GM12878 (cell line): ENCODE measurements at places on chromosomes 5 and 9.

DNA sequence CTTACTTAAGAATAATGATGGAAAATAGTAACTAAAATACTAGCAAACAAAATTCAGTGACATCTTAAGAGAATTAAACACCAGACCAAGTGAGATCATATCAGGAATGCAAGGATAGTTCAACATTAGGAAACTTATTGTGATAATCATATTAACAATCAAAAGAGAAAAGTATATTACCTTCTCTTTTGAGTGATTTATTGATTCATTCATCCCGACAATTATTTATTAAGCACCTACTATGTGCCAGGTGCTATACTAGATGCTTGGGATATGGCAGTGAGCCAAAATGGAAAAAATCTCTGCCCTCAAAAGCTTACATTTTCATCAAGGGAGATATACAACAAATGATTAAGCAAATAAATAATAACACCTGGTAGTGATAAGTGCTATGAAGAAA lies 23.7 kb upstream of the PURA start:
- no peak for DNase-seq

DNA sequence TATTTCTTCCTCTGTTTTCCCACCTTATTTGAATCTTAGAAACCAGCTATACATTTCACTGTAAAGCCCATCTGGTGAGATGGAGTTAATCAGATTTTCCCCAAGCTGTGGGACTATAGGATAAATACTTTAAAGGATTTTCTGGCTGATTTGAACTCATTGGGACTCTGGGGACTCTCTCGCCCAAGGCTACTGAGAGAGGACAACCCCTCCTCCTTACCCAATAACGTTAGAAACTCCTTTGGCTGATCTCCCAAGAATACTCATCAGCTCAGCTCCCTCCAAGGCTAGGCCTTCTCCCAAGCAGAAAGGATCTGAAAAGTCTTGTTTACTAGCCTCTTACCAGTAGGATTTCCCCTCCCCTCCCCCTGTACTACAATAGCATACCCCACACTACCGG lies 1.5 kb upstream of the GLRA1 start:
- DNase-seq = no peak

DNA sequence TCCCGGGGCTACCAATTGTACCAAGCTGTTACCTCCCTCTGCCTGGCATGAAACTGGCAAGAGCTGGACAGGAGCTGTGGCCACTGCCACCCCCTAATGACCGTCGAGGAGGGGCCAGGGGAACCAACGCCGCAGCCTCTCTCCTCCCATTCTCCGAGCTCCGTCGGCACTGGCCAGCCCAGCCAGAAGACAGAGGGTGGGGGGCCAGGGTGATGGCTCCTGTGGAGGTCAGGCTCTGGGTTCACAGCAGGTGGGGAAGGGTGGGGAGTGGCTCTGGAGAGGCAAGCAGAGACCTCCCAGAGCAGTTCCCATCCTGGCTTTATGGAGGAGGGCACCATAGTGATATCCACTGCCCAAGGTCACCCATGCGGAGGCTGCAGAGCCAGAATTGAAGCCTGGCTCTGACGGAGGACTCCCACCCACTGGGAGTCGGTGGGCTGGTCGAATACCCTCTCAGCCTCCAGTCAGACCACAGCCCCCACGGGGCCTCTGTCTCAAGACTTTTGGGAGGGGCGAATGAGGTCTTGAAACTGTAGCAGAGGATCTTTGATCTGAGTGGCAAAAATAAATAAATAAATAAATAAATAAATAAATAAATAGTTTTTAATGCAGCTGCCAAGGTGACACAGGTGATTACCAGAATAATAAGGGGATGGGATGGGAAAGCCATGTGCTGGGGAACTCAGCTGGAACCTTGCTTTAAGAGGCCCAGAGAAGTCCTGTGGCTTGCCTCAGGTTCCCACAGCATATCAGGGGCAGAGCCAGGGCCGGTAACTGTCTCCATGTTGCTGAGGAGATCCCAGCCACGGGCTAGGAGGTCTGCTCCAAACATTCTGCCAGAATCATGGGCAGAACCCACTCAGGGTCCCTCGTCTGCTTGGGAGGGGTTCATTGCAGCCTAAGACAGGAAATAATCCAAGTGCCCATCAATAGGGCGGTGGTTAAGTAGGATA lies 42.5 kb upstream of the NEURL1B start:
- no peak for DNase-seq

GRCh38 chr9:86580688-86581087 lies 226.5 kb upstream of the TUT7 start:
- DNase-seq = no peak

GRCh38 chr5:181243018-181243563 lies 615 bp downstream of the RACK1 start:
- DNase-seq = no peak

DNA sequence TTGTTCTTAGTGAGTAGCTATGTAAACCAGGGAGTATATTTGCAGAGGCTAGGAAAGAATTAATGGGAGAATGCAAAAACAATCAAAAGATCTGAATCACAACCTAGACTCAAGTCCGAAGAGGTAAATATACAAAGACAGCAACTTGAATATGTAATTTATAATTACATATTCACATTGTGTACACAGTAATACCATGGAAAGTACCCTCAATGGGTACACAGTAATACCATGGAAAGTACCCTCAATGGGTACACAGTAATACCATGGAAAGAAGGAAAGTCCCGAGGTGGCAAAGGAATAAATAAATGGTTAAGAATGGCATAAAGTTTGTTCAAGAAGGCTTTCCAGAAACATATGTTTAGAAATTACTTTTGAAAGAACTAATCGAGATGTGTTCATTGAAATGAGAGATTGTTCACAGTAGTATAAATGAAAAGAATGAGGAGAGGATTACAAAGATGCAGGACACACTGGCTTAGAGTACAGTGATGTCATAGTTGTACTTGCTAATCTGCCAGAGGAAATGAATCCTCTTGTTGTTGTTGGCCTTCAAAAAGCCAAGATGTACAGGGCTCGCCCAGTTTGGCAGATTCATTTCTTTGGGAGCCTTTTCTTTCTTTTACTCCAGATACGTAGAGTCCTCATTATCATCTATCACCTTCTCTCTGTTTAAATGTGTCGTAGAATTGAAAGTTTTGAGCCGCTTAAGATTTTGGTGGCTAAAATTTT lies 116.0 kb downstream of the UNC13B start:
- DNase-seq = no peak

DNA sequence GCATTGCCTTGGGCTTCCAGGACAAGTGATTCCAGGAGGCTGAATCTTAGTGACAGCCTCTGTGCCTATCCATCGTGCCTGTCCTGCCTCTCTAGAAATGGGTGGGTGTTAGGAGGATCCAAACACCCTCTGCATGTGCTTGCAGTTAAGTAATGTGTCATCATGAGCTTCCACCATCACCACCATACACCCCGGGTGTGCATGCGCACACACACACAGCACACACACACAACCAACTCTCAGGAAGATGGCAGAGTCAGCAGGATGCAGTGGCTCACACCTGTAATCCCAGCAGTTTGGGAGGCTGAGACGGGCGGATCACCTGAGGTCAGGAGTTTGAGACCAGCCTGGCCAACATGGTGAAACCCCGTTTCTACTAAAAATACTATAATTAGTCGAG lies 22.8 kb upstream of the CERCAM start:
- DNase-seq = no peak
